ENCODE measurements at places on chromosomes 11 and 22.

GRCh38 chr11:79236541-79236971 lies 204.3 kb downstream of the TENM4 start:
- no peak for DNase-seq

- no peak for DNase-seq
Measured at GRCh38 chr11:109658190-109658589, 236.2 kb downstream of the C11orf87 start.

- no peak for DNase-seq
Measured at GRCh38 chr11:2892967-2893528, 7.5 kb upstream of the CDKN1C start.

GRCh38 chr11:66335531-66336233 lies 552 bp downstream of the RIN1 start:
- no peak for DNase-seq

DNA sequence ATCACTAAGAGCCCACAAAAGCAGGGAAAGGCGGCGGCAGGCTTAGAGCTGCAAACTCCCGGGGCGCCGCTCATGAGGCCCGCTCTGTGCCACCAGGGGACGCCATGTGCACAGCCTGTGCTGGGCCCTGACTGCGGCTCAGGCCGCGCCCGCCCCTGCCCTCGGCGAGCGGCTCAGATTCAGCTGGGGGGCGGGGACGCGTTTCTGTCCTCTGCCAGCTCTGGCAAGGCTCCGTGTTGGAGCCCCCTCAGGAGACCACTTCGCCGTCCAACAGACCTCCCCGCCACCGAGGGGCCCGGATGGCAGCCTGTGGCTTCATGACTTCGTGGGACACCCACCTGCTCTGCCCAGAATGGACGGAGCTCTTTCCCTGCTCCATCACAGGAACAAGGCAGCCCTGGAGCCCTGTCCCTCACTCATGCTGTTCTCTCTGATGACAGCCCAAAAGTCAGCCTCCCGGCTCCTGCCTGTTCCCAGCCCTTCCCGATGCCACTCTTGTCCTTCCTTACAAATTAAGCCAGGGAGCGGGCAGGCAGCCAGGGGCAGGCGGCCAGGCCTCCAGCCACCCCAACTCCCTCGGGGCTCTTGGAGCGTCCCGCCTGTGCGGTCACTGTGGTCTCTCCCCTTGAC lies 69.1 kb downstream of the NAT10 start:
- DNase-seq = peak; percentile 87
